ENCODE measurements at places on chromosomes 1 and 21.
A peak's percentile ranks its signal among the peaks of the same experiment; 100 is the strongest.

DNA sequence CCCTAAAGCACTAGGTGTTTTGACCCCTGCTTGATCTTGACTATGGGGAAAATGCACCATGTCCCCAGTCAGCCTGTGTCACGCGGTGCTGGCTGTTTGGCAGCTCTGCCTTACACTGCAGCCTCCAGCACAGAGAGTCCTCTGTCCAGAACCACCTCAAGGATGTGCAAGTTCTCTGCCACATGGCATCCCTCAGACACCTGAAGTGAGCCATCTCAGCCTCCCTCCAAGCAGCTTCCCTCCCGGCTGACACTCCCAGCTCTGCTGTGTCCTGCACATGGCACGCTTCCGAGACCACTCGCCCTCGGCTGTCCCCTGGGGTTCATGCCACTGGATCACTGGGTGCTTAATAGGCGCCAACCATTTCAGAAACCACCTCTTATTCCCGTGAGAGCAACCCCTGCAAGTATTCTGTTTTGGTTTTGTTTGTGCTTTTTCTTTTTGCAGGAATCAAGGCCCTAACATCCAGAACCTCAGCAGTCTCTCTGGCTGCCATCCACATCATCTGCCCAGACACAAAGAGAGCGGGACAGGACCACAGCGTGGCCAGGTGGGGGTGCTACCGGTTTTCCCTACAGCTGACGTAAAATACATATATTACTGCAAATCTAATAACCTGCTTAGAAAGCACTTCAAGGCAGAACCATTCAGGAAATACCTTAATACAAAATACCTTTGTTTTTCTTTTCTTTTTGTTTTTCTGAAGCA is 45.7 kb downstream of the CAPZB start:
- DNase-seq: peak; percentile 72

- no peak for DNase-seq
Measured at GRCh38 chr1:206699626-206700025, 14.9 kb downstream of the MAPKAPK2 start.

GRCh38 chr1:53847980-53848379 is 9.9 kb upstream of the NDC1 start:
- DNase-seq: no peak

- peak; percentile 44 for DNase-seq
Measured at GRCh38 chr1:162023547-162024501, at the start of gene OLFML2B. TSS of gene OLFML2B (minus strand) at chr1:162023869. CDS start at chr1:162023430, 439 bp downstream.

DNA sequence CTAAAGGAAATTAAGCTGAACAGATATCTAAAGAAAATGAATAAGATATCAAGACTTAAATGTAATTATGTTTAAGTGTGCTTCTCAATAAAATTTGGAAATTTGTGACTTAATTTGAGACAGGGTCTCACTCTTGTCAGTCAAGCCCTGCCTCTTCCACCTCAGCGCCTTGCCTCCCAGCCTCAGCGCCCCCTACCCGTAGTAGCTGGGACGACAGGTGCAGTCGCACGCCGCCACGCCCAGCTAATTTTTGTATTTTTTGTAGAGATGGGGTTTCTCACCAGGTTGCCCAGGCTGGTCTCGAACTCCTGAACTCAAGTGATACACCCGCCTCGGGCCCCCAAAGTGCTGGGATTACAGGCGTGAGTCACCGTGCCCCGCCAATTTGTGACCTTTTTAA is 117.0 kb downstream of the CLEC20A start:
- DNase-seq: no peak

GRCh38 chr1:48405400-48405799 is 66.6 kb downstream of the SPATA6 start:
- DNase-seq: no peak

- DNase-seq: no peak
Measured at GRCh38 chr1:168897249-168897648, 168.2 kb upstream of the DPT start.

DNA sequence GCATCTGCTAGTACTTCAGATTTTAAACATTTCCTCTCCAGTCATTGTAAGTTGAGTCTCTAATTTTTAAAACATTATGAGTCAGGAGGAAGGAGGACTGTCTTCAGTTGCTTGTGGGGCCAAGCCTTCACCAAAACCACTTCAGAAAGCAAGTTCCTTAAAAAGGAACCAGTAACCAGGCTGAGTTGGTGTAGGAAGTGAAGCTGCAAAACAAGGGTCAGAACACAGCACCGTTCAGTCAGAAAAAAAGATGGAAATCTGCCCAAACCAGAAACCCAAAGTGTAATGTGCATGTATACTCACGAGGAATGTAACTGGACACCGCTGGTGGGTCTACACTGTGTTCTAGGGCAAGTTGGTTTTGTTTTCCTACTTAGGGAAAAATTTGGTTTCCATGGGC is 402.1 kb downstream of the SETD4 start:
- DNase-seq: no peak

GRCh38 chr1:150562446-150563339 is 13.5 kb downstream of the ADAMTSL4 start:
- no peak for DNase-seq

GRCh38 chr1:30449428-30450147 is 273.8 kb downstream of the MATN1 start:
- DNase-seq: no peak

DNA sequence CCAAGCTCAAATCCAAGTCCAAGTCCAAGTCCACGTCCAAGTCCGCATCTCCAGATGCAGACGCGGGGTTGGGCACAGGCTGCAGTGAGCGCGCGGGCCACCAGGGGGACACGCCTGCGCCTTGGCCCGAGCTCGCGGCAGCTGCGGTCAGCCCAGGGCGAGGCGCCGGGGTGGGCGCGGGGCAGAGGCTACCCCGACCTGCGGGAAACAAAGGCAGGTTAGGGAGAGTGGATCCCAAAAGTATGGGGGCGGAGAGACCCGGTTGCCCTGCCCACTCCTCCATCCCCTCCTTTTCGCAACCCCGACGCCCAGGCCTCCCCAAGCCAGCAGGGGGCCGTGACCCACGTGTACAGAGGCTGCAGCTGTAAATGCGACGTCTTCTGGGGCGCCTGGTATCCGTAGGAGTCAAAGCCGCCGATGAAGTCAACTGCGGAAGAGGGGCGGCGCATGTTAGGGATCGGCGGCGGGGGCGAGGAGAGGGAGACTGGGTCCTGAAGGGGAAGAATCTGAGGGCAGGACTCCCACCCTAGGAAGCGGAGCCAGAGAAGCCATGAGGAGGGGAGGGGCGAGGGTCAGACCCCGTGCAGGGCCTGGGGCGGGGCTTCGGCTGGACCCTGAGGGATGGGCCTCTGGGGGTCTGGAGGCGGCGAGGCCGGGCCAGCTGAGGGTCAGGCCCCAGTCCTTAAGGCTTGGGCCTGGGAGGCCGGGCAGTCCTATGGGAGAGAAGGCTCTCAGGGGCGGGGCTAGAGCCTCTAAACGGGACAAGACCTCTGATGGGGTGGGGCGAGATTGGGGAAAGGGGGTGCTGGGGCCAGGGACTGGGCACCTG is 58.0 kb downstream of the NKAIN1 start:
- DNase-seq: peak; percentile 80

GRCh38 chr1:226529891-226530290 is 18.7 kb upstream of the STUM start:
- no peak for DNase-seq
